BJ (cell line): ENCODE measurements at places on chromosomes 16 and 17.

DNA sequence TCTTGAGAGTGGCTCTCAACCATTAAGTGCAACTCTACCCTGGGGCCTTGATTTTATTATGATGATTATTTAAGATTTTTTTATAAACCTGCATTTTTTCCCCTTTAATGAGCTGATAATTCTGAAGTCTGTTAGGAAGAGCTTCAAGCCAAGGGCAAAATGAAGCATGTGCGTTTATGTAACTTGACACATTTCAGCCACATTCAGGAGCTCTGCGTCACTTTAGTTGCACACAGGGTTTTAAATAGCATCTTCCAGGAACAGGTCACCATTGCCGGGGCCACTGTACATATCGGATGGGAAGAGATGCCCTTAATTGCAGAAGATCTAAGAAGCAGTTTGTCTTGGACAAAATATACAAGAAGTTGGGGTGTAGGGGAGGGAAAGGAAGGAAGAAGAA lies 89.6 kb downstream of the BMERB1 start:
- DNase-seq: no peak

DNA sequence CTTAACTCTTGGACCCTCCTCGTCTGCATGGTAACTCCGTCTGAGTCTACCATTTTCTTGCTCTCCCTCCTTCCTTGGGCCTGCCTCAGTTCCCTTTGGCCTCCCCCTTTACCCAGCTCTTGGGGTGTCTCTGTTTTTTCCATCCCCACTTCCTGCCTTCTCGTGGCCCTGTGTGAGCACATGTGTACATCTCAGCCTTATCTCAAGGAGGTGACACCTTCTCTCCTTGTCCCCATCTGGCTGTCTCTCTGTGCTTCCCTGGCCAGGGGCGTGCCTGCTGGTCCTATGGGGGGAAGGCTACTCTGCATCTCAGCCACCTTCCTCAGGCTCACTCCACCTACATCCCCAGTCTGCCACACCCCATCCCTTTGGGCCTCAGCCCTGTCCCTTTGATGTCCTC lies 6.6 kb downstream of the CTF1 start:
- no peak for DNase-seq

DNA sequence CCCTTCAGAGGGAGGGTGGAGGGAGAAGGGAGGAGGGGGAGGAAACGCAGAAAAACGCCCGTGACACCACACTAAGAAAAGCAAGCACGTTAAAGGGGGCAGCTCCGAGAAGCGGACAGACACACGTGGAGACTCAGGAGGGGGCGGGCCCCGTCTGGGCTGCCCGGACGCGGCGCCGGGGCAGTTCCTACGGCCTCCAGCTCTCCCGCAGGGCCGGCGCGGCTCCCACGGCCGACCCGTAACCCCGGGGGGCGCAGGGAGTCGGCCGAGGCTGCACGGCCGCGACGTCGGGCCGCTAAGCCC lies 362 bp downstream of the KLHDC4 start:
- DNase-seq: no peak

GRCh38 chr17:77861981-77862645 lies 96.4 kb upstream of the TNRC6C start:
- DNase-seq: no peak

GRCh38 chr17:45222289-45222995 lies 757 bp downstream of the FMNL1 start:
- DNase-seq: no peak

DNA sequence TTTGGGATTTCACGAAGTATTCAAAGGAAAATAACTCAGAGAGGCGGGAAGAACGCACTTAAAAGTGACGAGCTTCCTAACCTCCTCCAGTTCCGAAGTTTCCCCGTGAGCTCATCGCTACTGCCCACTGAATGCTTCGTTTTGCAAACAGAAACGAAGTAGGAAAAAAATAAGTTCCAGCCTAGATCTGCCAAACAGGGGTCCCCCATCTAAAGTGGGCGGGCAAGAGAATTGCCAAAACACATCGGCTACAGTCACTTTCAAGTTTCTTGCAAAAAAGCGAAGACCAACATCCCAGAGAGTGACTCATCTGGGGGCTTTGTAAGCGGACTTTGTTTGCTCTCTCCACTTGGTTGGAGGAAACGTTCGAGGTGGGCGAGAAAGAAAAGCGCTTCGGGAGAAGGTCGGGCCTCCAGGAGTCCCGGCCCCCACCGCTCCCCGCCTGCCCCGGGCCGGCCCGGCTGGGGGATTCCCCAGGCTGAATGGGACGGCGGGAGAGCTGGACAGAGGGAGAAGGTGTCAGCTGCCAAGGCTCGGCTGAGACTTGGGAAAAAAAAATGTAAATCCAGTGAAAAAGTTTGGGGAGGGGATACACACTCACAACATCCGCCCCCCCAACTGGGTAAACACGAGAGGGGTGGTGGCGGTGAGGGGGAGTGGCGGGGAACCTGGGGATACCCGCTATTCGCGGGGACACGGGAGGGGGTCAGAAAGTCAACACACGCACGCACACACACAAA lies 1.0 kb downstream of the VEZF1 start:
- DNase-seq: no peak

GRCh38 chr16:57750796-57751538 lies 15.4 kb downstream of the KATNB1 start:
- DNase-seq: no peak

- no peak for DNase-seq
Observed at GRCh38 chr17:17887752-17888304, 51.0 kb upstream of the SREBF1 start.

DNA sequence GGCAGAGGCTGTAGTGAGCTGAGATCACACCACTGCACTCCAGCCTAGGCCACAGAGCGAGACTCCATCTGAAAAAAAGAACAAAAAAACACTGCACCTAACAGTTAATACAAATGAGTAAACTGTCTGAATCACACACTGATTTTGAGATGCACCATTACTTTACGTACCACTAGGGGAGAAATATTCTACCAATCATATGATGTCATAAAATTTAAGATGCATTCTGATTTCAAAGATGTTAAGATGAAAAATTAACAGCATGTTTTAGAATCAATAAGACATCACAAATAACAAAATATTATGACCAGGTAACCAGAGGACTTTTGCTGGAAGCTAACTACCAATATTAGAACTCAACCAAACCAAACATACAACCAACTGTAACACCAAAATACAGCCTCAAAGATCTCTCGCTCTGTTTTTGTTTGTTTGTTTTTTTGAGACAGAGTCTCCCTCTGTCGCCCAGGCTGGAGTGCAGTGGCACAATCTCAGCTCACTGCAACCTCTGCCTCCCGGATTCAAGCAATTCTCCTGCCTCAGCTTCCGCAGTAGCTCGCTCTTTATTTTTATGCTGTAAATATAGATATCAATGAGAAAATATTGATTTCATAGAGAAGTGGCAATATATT lies 31.6 kb downstream of the GLG1 start:
- no peak for DNase-seq

- DNase-seq: no peak
Observed at GRCh38 chr16:49443576-49443975, 70.0 kb downstream of the C16orf78 start.

DNA sequence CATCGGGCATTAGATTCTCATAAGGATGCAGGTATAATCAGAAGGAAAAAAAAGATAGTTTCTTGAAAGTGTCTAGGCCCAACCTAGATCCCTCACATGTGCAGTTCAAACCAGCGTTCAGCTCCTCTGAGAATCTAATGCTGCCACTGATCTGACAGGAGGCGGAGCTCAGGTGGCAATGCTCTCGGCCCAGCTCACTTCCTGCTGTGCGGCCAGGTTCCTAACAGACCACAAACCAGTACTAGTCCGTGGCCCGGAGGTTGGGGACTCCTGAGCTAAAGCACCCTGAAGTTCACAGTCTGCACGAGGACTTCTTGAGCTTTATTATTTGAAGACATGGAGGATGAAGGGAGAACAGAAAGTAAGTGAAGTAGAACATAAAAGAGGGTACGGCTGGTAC lies 16.8 kb downstream of the SMCR8 start:
- no peak for DNase-seq

- no peak for DNase-seq
Observed at GRCh38 chr17:51818777-51819176, 339.7 kb downstream of the CA10 start.

DNA sequence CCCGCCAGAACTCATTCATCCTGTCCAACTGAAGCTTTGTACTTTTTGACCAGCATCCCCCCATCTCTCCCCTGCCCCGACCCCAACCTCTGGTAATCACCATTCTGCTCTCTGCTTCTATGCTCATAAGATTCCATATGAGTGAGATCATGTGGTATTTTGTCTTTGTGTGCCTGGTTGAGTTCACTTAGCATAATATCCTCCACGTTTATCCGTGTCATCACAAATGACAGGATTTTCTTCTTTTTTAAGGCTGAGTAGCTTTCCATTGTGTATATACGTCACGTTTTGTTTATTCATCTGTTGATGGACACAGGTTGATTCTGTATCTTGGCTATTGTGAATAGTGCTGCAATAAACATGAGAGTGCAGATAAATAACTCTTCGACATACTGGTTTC lies 278.9 kb downstream of the SNX29 start:
- no peak for DNase-seq

- DNase-seq: no peak
Observed at GRCh38 chr16:80569440-80570105, 28.8 kb downstream of the DYNLRB2 start.

GRCh38 chr17:48490451-48490892 lies 40.3 kb downstream of the HOXB1 start:
- no peak for DNase-seq

DNA sequence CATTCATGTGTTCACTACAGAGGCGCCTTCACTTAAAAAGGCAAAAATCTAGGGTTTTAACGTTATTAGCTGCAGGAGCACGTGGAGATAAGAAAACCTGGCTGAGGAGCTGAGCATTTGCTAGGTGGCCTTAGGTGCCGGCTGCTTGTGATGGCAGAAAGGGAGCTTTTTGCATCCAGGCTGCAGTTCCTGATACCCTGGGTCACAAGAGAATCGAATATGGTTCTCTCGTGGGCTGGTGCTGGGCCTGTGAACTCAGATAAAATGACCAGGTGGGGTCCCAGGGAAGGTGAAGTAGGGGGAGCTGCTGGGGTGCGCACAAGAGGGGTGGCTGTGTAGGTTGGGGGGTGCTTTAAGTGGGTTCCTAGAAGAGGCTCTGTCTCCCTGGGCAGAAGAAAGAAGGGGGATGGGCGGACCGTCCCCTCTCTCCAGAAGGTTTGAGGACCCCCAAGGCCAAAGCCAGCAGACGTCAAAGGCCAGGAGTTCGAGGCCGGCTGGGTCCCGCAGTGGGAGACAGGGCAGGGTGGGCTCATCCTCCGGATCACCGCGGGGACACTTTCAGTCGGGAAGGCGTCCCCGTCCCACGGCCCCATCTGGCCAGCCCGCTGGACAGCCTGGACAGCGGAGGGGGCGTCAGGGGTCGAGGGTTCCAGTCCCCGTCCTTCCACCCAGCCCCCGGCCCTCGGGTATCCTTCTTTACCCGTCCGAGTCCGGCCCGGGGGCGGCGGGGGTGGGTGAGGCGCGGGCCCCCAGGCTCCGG lies 740 bp upstream of the CMIP start:
- DNase-seq: no peak

DNA sequence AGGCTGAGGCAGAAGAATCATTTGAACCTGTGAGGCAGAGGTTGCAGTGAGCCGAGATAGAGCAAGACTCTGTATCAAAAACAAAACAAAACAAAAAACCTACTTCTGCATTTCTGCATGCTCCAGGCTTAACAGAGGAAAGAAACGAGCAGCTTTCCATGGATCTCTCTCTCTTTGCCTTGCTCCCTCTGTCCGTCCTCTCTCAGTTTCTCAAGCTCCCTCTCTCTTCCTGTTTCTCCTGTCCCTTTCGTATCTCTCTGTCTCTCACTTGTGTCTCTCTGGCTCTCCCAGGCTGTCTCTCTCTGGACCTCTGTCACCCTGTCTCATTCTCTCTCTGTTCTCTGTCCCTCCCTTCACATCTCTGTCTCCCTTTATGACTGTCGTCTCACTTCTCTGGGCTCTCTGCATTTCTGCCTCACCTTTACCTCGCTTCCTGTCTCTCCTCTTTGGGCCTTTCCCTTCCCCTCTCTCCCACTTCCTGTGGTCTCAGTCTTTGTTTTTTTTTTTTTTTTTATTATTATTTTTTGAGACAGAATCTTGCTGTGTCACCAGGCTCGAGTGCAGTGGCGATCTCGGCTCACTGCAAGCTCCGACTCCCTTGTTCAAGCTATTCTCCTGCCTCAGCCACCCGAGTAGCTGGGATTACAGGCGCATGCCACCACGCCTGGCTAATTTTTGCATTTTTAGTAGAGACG lies 4.1 kb upstream of the PITPNA start:
- no peak for DNase-seq

GRCh38 chr16:3857189-3858043 lies 23.1 kb downstream of the CREBBP start:
- DNase-seq: no peak

GRCh38 chr17:8611619-8612298 lies 18.8 kb downstream of the MYH10 start:
- peak; percentile 51 for DNase-seq

DNA sequence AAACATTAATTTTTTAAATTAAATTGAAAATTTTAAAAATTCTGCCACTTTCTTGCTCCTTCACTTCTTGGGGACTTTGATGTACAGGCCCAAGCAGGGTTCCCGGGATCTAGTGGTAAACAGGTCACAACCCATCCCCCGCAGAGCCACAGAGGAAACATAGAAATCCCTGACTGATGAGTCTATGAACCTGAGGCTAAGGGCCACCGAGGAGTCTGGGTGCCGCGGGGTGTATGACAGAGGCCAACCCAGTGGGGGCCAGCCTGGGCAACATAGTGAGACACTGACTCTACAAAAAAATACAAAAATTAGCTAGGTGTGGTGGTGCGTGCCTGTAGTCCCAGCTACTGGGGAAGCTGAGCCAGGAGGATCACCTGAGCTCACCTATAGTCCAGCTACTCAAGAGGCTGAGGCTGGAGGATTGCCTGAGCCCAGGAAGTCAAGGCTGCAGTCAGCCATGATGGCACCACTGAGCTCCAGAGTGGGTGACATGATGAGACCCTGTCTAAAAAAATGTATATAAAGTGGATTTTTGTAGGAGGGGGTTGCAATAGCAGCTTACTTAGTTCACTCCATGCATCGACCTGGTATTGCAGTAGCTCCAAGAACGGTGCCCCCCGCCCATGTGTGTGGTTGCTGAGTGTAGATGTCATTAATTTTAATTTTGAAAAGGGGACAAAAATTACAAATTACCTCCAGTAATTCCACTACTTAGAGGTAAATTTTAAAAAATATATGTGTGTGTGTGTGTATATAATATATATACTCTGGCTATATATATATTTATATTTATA lies 9.2 kb upstream of the FLYWCH1 start:
- no peak for DNase-seq
